ENCODE measurements at places on chromosomes 2 and 18.
A peak's percentile ranks its signal among the peaks of the same experiment; 100 is the strongest.

DNA sequence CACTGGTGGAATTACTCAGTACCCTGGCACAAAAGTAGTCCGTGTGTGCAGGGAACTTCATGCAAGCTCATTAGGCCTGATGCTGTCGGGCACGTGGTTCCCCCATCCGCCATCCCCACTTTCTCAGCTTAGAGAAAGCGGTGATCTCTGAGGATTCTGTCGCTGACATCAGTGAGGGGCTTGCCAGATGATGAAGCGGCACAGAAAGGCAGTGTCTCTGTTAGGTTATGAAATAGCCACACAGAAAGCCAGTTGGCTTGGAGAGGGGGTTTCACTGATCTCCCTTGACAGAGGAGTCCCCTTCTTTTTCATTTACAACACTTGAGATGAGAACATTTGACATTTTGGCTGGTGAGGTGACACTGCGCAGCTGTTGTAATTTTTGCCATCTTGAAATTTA is 179.7 kb downstream of the FAM210A start:
- H3K27ac ChIP-seq: no peak overlapping the region
- H3K4me3 ChIP-seq: no peak overlapping the region
- no peak for ATAC-seq
- H3K4me1 ChIP-seq: peaks cover 97% of the 10 kb centered on the region

DNA sequence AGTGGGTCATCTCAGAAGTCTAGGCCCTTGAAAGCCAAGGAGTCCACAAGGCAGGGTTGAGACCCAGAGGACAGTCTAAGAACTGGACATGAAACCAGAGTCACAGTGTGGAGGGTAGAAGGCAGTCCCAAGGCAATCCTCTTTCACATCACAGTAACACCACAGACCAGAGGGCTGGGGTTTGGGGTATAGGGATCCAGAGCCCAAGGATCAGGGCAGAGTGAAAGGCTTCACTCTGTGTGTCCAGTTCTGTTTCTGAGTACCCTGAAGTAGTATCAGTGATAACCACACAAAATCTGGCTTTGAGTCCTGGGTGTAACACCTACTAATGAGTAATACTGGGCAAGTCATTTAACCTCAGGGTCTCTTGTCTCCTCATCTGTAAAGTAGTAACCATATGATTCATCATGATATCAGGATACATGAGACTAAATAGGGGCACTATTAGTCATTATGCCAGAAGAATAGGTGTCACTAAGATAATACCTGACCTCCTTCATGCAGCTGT is 91.0 kb downstream of the ICA1L start:
- no peak overlapping the region for H3K4me3 ChIP-seq
- H3K27me3 ChIP-seq: no peaks in the 10 kb centered on the region
- H3K4me1 ChIP-seq: no peaks in the 10 kb centered on the region
- H3K36me3 ChIP-seq: no peaks in the 10 kb centered on the region
- no peak for ATAC-seq
- H3K27ac ChIP-seq: no peak overlapping the region

DNA sequence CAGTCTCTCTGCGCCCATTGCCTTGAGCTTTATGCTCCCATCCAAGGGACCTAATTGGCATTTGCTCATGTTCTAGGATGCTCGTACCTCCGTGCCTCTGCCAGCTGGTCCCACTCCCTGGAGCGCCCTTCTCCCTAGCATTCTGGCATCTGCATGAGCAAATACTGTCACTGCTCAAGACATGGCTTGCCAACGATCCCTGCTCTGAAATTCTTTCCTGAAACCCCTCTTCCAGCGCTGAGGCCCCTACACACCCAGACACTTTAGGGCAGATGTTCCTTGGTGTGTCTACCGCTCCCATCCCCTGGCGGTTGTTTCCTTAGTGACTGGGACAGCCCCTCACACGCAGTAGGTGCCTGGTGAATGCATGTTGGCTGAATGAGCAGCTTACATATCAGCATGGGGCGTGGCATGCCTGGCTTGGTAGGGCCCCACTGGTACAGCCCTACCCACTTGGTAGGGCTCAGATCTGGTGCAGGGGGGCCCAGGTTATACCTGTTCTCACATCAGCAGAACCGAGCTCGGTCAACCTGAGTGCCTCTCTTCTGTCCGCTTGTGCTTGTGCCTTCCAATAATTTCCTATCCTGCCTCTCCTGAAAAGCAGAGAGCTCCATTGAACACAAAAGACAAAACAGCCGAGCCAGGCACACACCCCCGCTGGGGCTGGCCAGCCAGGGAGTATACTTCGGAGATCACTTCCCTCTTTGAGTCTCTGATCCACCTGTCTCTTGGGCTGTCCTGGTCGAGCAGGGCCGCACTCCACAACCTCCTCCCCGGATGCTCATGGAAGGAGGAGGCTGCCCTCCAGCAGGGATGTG is 59.2 kb downstream of the INHBB start:
- no peak for ATAC-seq
- no peaks in the 10 kb centered on the region for H3K4me1 ChIP-seq
- H3K36me3 ChIP-seq: no peaks in the 10 kb centered on the region
- H3K4me3 ChIP-seq: no peak overlapping the region

DNA sequence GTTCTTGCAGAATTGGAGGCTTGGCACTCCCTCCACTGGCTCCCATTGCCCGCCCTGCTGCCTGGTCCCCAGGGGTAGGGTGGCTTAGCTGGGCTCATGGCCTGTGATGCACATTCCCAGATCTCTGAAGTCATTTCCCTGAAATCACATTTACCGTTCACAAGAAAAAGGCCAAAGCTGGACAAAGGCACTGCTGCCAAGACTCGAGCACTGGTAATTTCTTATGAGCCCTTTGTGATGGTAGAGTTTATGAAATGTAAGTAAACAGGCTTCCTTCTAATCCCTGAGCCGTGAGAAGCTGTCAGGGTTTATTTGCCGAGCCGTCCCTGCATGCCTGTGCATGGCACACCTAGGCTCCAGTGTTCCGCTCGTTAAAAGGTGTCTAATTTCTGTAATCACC is 247.2 kb upstream of the EPAS1 start:
- no peak overlapping the region for H3K4me3 ChIP-seq
- H3K27me3 ChIP-seq: no peaks in the 10 kb centered on the region
- no peaks in the 10 kb centered on the region for H3K4me1 ChIP-seq
- no peak overlapping the region for H3K27ac ChIP-seq
- no peak for ATAC-seq
- H3K36me3 ChIP-seq: no peaks in the 10 kb centered on the region

DNA sequence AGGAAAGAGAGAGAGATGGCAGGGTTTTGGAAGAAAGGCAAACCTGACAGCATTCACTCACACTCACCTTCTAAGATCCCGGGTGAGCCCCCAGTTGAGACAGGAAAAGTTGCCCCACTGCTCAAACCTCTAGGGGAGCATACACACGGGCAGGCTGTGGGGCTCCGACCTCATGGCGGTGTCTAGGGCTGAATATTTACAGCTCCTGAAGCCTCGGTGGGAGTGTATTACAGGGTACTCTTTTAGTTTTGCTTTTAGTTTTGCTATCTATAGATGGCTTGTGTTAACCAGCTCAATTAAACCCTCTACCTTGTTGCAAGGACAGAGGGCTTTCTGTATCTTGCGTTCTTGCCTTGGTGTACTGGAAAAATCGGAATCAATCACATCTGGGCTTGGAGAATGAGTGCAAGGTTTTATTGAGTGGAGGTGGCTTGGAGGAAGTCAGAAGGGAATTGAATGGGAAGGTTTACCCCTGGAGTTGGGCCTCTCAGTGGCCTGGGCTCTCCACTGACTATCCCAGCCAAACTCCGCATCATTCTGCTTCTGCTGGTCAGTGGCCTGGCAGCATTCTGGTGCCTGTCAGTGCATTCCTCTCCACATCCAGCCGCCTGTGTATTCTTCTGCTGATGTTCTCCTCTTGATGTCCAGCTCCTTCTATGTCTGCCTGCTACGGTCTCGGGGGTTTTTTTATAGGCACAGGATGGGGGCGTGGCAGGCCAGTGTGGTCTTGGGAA is 10.1 kb upstream of the IFIH1 start:
- H3K4me3 ChIP-seq: no peak overlapping the region
- ATAC-seq: no peak
- no peaks in the 10 kb centered on the region for H3K27me3 ChIP-seq
- no peaks in the 10 kb centered on the region for H3K36me3 ChIP-seq
- no peak overlapping the region for H3K27ac ChIP-seq
- no peaks in the 10 kb centered on the region for H3K4me1 ChIP-seq

- no peak for ATAC-seq
- no peaks in the 10 kb centered on the region for H3K36me3 ChIP-seq
- no peak overlapping the region for H3K27ac ChIP-seq
- H3K4me3 ChIP-seq: no peak overlapping the region
Measured at GRCh38 chr2:172900871-172901270, 165.2 kb downstream of the RAPGEF4 start.

DNA sequence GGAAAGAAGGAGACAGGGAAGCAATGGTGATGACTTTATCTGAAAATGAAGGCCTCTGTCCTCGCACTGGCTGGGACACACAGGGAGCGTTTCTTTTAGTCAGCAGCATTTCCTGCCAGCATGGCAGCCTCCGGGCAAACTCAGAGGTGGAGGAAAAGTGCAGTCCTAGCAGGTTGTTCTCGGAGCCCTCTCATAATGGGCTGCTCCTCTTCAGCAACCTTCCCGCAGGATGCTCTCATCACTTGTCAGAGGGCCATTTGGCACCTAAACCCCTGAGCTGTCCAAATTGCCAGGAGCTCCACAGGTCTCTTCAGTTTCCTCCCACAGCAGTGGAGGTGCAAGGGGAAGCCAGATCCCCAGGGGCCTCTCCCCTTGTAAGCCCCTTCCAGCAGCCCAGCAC is 6.2 kb downstream of the STK39 start:
- no peaks in the 10 kb centered on the region for H3K36me3 ChIP-seq
- H3K4me1 ChIP-seq: peaks cover 68% of the 10 kb centered on the region
- peak; percentile 25 for ATAC-seq
- no peaks in the 10 kb centered on the region for H3K27me3 ChIP-seq
- peak overlapping the region; percentile 18 for H3K27ac ChIP-seq
- H3K4me3 ChIP-seq: no peak overlapping the region

GRCh38 chr2:71798266-71799012 is 345.1 kb downstream of the DYSF start:
- H3K4me1 ChIP-seq: no peaks in the 10 kb centered on the region
- H3K36me3 ChIP-seq: no peaks in the 10 kb centered on the region
- no peak overlapping the region for H3K4me3 ChIP-seq
- no peaks in the 10 kb centered on the region for H3K27me3 ChIP-seq
- H3K27ac ChIP-seq: no peak overlapping the region

DNA sequence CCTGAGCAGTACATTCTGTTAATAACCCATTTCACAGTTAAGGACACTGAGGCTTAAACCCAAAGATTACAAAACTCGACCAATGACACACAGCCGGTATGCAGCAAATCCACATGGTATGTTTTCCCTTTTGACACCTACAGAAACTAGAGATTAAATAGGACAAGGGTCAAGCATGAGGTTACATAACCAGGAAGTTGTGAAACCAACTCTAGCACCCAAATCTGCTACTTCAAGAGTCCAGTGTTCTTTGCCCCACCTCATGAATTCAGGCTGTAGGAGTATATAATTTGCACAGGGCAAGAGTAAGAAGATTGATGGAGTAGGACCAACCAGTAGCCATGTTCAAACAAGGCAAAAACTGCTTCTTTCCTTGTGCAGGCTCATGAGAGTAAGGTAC is 249.8 kb downstream of the BCL11A start:
- H3K27ac ChIP-seq: no peak overlapping the region
- H3K27me3 ChIP-seq: no peaks in the 10 kb centered on the region
- no peak for ATAC-seq
- no peak overlapping the region for H3K4me3 ChIP-seq
- no peaks in the 10 kb centered on the region for H3K4me1 ChIP-seq

GRCh38 chr18:13500869-13501542 is 225.4 kb downstream of the FAM210A start:
- H3K4me3 ChIP-seq: no peak overlapping the region
- no peaks in the 10 kb centered on the region for H3K36me3 ChIP-seq
- H3K4me1 ChIP-seq: peaks cover 31% of the 10 kb centered on the region
- no peaks in the 10 kb centered on the region for H3K27me3 ChIP-seq

- H3K4me3 ChIP-seq: no peak overlapping the region
- H3K4me1 ChIP-seq: no peaks in the 10 kb centered on the region
Measured at GRCh38 chr2:8761529-8762164, 75.8 kb downstream of the KIDINS220 start.

Data from gastroesophageal sphincter (tissue), 4 donors.